NAMALWA (cell line): ENCODE measurements at places on chromosomes 3 and 15.
A peak's percentile ranks its signal among the peaks of the same experiment; 100 is the strongest.

GRCh38 chr3:184786280-184786941, 25.6 kb upstream of the VPS8 start:
- no peak for DNase-seq

GRCh38 chr15:63202861-63203260, 13.5 kb downstream of the RAB8B start:
- no peak for DNase-seq

GRCh38 chr3:97949110-97949485, 23.1 kb downstream of the RIOX2 start:
- DNase-seq, result no peak

DNA sequence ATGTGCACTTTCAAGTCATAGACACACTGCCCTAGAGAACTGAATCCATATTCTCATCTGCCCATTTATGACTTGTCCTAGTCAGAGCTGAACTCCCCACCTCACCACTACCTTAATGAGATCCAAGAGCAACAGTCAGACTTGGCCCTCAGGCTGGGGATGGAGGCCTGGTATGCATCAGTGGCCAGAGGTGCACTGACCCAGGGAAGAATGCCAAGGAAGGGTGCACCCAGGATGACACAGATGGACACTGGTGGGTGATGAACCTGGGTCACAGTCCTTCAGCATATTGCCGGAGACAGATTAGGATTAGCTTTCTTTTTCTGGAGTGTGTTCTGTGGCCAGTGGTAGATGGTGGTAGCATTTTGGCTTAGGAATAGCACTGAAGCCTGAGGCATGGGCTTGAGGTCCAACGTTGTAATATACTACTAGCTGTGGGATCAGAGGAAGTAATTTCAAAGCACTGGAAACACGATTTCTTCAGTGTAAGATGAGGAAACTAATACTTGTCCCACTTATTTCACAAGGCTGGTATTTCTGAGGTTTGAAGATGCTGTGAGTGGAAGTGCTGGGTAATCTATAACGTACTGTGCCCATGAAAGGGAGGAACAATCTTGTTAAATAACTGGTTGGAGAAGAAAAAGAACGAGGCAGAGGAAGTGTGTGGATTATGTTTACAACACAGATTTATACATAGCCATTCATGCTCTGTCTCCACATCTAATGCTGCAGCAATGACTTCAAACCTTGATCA, 265.0 kb downstream of the THRB start:
- DNase-seq, result no peak

DNA sequence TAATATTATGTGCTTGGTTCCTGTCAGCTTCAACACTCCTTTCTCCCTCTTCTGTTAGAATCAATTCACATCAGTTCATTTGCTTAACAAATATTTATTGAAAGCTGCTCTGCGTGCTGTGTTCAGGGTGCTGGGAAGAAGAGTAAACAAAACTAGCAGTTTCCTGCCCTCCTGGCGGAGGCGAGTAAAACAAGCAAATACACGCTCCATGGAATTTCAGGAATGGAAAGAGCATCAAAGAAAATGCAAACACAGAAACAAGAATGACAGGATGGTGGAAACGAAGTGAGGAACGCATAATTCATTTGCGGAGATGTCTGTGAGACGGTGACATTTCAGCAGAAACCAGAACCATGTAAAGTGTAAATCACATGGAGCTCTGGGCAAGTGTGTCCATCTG, 49.4 kb upstream of the SPTSSB start:
- DNase-seq, result no peak

GRCh38 chr3:187382609-187383151, 14.5 kb downstream of the RTP4 start:
- DNase-seq, result no peak

DNA sequence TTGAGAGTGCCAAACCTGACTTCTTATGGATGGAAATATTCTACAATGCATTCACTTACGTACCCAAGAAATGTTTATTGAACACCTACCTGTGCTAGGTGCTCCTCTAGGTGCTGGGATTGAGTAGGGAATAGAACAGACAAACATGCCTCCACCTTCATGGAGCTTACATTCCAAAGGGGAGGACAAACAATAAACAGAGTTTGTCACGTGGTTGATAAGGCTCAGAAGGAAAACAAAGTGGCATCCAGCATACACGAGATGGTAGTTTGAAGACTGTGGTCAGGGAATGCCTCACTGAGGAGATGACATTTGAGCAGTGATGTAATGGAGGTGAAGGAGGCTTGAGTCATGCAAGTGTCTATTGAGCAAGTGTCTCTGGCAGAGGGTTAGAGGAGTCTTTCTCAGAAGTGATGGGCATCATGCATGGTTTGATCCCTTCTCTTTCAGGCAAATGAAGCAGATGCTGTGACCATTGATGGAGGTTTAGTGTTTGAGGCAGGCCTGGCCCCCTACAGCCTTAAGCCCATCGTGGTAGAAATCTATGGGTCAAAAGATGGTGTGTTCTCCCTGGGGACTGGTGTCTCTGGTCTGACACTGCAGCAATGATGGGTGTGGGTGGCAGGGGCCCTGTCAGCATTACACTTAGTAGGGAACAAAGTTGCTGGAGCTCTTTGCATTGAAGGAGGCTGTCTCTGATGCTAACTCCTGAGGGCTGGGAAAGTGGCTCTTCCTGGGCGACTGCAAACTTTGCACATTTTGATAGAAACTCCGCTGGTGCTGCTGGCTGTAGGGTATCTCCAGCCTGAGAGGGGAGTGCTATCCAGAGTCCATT, 29.7 kb upstream of the TOPBP1 start:
- DNase-seq, result no peak

DNA sequence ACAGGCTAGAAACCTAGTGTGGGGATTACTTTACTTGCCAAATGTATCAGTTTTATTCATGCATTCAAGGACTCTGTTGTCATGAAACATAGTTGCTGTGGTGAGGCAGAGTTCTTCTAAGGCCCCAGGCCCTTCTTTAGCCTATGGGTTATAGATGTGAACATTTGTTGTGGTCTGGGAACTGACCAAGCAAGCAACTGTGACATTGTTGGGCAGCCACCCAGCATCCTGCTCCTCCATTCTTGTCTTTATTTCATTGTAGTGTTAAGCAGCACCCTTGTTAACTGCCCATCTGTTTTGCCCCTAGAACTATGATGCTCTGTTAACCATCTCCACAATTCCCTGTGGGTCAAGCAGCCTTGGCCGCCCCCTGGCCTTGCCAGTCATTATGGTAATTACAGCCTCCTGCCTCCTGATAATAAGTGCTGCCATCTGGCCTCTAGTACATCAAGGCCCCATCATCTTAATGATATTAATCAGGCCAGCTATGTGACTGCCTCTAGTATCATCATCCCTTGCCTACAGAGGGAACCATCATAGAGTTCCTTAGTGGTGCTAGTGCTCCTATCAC, 12.2 kb upstream of the IFT57 start:
- no peak for DNase-seq

- DNase-seq, result peak; percentile 72
Measured at GRCh38 chr3:94004301-94004910, 24.0 kb downstream of the STX19 start.

DNA sequence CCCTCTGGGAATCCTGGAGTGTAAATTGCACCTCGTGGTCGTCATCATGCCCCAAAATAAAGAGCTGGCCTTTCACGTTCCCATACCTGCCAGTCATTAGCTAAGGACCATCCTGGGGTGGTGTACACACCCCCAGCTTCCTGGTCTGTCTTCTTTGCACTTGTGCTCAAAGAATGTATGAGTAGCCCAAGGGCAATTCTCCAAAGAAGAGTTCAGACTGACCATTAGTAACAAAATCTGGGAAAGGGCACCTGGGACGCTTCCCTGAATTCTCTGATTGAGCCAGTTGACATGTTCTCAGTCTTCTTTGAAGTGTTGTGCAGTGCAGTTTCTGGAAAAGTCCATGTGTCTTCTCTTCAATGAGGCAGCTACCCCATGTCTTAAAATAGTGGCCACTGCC, 34.8 kb downstream of the FAM3D start:
- DNase-seq, result no peak

DNA sequence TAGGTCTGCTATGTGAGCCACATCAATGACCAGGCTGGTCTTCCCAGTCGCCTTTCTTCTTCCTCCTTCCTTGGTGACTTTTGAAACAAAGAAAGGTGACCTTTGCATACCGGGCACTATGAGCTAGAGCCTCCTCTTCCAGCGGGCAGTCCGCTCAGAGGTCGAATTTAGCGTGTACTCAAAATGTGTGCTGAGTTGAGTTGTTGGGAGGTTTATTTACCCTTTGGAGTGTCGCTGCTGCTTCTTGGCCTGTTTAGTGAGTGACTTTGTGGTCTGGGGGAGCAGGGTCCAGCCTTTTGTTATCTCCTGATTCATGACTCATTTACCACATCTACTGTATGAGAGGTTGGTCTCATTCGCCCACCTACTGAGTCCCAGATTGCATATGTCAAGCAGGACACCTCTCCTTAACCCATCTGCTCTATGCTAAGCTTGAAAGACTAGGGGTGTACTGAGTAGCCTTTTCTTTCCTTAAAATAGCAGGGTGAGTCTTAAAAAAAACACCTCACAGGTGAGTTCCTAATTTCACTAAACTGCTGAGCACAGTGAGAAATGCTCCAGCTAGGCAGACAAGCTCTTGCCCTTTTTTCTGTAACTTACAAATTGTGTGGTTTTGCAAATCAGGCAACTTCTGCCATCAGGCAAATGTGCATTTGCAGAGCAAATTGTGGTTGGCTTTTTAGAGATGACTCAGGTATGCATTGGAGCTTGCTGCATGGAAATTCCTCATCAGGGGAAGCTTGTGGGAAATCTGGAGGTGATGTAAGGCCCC, 3.2 kb upstream of the SIAH2 start:
- peak; percentile 64 for DNase-seq

- no peak for DNase-seq
Measured at GRCh38 chr3:51379746-51380455, 5.2 kb upstream of the MANF start.

GRCh38 chr3:128548426-128549282, 55.7 kb upstream of the GATA2 start:
- DNase-seq, result no peak

- no peak for DNase-seq
Measured at GRCh38 chr3:161475905-161476304, 20.7 kb upstream of the OTOL1 start.

DNA sequence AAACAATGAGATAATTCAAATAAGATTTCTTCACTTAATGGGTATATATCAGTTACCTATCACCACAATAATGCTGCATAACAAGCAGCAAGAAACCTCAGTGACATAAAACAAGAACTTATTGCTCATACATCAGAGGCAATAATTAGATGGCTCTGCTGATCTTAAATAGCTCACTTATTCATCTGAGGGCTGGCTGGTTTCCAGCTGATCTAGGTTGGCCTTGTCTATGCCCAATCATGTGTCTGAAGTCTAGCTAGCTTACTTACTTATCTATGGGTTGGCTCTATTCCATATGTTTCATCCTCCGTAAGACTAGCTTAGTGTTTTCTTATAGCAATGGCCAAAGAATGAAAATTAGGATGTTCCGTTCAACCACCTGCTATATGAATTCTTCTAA, 109.4 kb upstream of the AGTR1 start:
- DNase-seq, result no peak

DNA sequence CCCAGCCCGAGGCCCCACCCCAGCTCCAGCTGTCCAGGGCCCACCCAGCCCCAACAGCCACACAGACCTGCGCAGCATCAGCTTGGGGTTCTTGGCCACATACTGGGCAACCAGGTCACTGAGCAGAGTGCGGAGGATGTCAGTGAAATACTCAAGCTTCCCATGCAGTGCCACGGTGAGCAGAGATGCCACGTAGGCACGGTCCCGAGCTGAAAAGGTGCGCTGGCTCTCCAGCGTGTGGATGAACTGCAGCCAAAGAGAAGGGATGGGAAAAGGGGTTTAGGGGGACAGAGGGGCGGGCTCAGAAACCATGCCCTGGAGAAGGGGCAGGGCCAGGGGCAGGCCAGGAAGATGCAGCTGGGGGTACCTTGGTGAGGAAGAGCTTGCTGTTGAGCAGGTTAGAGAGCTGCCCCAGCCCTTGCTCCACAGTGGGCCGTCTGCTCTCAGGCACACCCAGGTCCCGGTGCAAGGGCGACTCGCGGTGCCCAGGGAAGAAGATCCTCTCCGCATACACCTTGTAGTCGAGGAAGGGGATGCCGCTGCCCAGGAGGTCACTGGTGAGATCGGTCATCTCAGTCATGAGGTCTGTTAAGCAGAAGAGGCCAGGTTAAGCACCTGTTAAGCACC, 17.4 kb downstream of the PLXNB1 start:
- DNase-seq, result no peak

DNA sequence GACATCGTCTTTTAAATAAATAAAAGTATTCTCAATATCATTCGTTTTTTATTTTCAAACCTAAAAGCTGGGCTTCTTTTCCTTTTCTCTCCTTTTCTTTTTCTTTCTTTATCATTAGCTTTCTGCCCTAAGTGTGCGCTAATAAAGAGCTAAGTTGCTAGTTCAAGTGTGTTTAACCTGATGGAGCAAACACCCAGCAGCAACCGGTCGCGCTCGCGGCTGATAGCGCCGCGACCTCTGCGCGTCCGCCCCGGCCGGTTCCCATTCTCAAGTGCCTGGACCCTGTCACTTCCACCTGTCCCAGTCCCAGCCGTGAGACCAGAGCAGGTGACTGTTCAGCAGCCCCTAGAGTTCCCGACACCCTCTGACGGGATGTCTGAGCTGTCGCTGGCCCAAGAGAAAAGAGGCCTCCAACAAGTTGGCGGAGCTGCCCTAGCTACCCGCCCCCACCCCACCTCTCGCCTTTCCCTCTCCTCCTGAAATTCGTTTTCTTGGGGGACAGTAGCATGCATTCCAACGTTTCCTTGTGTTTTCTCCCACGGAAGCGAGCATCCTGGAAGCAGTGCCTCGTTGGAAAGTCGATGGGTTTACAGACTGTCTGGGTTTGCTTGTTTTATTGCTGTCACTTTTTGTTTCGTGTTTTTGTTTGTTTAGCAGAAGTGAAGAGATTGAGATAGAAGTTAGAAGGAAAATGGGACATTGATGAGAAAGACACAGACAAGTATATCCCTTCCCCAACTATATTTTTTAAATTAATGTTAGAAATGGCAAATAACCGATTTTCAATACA, 3.1 kb upstream of the MECOM start:
- no peak for DNase-seq

DNA sequence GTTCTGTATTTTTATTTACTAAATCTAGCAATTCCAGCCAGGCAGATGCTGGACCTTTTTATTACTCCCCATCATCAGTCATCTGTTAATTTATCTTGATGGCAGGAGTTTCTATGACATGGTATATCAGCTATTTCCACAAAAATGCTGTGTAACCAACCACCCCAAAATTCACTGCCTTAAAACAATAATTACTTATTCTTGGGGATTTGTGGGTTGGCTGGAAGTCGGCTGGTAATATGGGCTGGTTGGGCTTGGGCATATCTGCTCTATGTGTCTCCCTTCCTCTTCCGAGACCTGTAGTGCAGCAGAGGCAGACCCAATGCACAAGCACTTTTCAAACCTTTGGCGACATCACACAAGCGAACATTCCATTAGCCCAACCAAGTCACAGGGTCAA, 92.1 kb upstream of the UBE2E1 start:
- DNase-seq, result no peak

DNA sequence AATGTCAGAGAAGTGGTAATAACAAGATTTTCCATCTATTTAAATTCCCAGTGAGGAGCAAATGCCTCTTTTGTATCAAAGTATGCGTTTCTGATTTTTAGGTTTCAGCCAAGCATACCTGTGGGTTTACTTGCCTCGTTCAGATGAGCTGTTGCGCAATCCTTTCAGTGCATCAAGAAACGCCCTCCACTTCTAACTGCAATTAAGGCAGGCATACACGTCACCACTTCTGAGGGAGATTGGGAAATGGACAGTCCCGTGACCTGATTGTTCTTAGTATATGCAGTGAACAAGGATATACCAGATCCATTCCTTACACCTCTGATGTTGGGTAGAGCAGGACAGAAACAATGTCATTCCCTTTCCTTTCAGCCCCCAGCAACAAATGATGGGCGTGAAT, 219.0 kb downstream of the ITPR1 start:
- no peak for DNase-seq

GRCh38 chr3:168889666-168890065, 773.8 kb downstream of the MECOM start:
- no peak for DNase-seq
